AG09319 (cell line): ENCODE measurements at places on chromosomes 16 and 17.

DNA sequence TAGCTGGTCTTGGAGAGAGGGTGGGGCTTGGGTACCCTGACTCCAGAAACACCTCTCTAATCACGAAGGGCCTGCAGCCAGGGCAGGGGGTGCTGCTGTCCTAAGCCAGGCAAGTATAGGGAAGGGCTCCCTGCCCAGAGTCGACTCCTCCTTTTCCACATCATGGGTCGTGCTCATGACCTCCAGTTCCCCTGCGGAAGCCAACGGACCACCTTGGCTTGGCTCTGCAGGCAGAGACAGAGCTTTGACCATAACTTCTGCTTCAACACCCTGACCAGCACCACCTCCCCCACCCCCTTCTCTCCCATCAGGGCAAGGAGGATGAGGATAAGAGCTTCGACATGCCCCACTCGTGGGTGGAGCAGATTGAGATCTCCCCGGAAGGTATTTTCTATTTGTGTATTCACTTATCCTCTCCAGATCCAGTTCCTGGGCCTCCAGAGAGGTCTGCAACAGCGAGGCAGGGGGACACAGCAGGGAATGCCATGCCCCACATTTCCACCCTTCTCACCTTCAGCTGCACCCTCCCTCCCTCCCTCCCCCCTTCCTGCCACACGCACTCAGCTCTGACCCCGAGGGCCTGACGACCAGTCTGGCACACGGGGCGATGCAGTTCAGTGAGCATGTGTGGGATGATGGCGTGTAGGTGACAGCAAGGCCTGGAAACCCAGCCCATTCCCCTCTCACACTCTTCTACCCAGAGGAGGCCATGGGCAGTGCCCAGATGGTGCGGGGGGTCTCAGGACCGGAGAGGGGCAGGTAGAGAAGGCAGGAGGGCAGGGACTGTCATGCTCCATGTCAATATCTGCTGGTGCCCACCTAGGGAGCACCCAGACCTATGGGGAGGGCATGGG, 14.0 kb upstream of the KATNB1 start:
- DNase-seq = no peak

- DNase-seq = no peak
These were observed 21.7 kb downstream of the SRCAP start for GRCh38 chr16:30720694-30721093.

DNA sequence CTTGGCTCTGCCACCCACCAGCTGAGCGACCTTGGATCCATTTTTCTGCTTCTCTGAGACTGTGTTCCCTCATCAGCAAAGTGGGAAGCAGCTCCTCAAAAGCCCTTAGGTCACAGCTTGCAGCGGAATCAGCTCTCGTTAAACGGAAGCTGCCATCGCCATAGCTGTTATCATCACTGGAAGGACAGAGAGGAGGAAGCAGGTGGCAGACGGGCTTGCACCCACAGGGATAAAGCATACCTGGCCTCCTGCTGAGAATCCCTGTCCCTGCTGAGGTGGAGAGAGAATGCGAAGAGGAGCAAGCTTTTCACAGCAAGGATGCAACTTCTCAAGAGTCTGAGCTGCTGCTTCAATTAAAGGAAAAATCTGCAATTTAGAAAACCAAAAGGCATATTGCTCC, 106.6 kb downstream of the CLEC16A start:
- DNase-seq = no peak

GRCh38 chr17:52041123-52041617, 117.3 kb downstream of the CA10 start:
- no peak for DNase-seq

- no peak for DNase-seq
These were observed 12.9 kb downstream of the IL21R start for GRCh38 chr16:27414788-27415431.

GRCh38 chr17:48228720-48229119, 121.2 kb downstream of the SNX11 start:
- no peak for DNase-seq

- no peak for DNase-seq
These were observed 12.4 kb upstream of the MAP2K6 start for GRCh38 chr17:69402052-69402451.

- no peak for DNase-seq
These were observed 192.6 kb upstream of the KIF2B start for GRCh38 chr17:53630115-53630514.

- no peak for DNase-seq
These were observed 58.5 kb downstream of the TNFRSF13B start for GRCh38 chr17:16913463-16913862.

DNA sequence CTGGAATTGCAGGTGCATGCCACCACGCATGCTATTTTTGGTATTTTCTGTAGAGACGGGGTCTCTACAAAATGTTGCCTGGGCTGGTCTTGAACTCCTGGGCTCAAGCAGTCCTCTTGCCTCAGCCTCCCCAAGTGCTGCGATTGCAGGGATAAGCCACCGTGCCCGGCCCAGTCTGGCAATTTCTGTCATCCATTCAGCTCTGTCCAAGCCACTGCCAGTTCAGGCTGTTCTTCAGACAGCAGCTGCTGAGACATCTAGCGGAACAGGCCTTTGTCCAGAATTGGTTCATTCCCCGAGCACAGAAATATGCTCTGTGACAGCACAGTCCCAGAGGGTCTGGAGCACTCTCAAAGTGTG, 5.4 kb downstream of the SLC47A1 start:
- DNase-seq = no peak

- DNase-seq = no peak
These were observed 567 bp downstream of the TMEM97 start for GRCh38 chr17:28319598-28319935.

- no peak for DNase-seq
These were observed 12.9 kb upstream of the P2RX1 start for GRCh38 chr17:3929181-3929580.

DNA sequence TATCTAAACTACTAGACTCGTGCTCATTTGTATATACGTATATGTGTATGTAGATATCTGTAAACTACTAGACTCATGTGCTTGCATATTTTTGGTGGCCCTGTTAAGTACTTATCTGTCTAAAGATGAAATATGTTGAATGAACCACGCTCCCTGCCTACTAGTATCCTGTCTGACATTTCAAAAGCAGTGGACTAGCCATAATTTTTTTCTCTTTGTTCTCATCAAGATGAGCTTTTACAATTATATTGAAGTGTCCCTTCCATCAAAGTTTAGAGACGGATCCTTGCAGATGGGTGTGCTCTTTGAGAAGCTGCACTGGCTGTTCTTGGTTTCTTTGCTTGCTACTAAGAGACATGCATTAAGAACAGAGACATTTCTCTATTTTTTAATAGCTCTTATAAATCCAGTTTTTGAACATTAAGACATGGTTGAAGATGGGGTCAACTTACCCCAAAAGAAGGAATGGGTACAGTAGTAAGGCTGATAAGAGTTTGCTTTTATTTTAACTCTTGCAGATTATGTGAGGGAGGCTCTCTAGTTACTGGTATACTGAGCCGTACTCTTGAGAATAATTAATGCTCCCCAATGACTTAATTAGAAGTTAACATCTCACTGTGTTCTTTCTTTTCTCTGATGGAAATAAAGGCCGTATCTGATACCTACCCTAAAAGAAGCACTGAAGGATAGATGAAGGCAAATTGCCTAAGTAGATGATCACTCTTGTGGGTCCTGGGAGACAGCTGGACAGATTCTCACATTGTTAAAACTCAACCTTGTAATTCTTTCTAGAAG, 3.4 kb downstream of the CNTNAP4 start:
- no peak for DNase-seq

DNA sequence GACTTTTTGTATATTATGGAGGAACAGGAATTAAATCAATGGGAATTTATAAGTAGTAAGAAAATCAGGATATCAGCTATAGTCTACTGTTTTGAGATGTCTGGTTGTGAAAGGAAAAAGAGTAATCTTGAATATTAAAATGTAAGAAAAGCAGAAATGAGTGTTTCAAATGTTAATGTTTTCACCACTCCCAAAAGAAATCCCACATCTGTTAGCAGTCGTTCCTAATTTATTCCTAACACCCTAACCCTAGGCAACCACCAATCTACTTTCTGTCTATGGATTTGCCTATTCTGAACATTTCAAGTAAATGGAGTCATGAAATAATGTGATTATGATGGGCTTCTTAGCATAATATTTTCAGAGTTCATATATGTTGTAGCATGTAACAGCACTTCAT, 133.0 kb downstream of the CHD9 start:
- DNase-seq = no peak

DNA sequence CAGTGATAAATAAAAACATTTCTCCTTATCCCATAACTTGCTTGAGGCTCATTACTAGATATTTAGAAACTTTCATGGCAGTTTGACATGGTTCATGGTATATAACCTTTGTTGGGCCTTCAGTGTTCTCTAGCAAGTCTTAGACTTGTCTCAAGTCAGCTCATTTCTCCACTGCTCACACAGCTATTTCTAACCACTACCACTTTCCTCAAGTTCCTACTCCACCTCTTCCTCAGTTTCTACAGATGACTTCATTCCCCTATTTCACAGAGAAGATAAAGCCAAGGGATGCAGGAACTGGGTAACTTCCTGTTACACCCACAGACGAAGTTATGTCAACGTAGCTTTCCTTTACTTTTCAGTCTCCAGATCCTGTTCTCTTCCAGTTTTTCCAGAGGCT, 23.2 kb downstream of the NLK start:
- DNase-seq = no peak

- DNase-seq = no peak
These were observed 3.7 kb downstream of the PFN1 start for GRCh38 chr17:4944554-4945175.

DNA sequence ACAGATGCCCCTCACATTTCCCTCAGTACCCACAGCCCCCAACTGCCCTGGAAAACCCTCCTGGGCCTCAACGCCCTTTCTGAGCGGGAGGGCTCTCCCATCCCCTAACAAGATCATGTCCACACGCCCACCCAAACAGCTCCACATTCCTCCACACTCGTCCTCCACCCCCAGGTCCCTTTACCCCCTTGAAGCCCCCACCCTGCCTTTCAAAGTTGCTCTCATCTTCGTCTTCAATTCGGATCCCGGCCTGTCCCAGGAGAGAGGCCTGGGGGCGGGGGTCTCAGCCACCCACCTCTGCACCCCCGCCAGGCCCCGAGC, 14.3 kb downstream of the HOXB4 start:
- no peak for DNase-seq

GRCh38 chr16:89409161-89409711, 81.1 kb downstream of the ANKRD11 start:
- no peak for DNase-seq

GRCh38 chr16:49085686-49086085, 196.0 kb downstream of the CBLN1 start:
- DNase-seq = peak; percentile 0

DNA sequence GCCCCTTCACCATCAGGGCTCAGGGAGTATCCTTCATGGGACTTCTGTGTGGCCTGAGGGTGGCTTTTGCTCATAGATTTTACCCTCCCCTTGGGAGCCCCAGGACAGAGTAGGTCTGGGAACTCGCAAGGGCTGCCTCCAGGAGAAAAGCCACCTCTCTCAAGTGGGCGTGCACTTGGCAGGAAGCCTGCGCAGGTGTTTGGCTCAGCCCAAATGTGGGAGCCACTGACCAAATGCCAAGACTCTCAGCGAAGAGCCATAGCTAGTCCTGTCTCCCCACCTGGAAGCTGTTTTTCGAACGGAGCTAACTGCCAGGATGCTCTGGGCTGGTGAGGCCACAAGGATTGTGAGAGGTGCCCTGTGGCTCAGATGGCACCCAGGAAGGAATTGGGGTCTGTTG, 2.0 kb upstream of the HSD17B2 start:
- no peak for DNase-seq

GRCh38 chr16:57628008-57628781, at the start of gene ADGRG1:
Gene ADGRG1, plus strand, starts transcription at chr16:57628630. Its CDS starts 21,658 bp downstream, at chr16:57650288.
- DNase-seq = peak; percentile 83

DNA sequence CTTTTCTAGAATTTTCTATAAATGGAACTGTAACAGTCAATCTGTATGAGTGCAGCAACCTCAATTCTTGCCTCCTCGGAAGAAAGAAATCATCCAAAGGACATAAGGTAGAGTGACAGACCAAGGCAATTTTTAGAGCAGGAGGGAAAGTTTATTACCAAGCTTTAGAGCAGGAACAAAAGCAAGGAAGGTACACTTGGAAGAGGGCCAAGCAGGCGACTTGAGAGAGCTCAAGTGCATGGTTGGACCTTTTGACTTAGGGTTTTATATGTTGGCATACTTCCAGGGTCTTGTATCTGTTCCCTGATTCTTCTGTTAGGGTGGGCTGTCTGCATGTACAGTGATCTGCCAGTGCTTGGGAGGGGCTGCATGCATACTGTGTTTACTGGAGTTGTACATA, 50.3 kb downstream of the SCNN1G start:
- no peak for DNase-seq

- no peak for DNase-seq
These were observed 846 bp downstream of the ITGB3 start for GRCh38 chr17:47254403-47254943.

- DNase-seq = no peak
These were observed 15.4 kb upstream of the NUBP1 start for GRCh38 chr16:10728003-10728887.

- no peak for DNase-seq
These were observed 49.7 kb upstream of the ARL4D start for GRCh38 chr17:43349142-43349541.

GRCh38 chr17:19385521-19385983, 1.4 kb downstream of the MFAP4 start:
- DNase-seq = no peak

GRCh38 chr16:89695875-89696669, 5.4 kb downstream of the SPATA2L start:
- no peak for DNase-seq
